Endothelial cell of umbilical vein (primary cell): ENCODE measurements at places on chromosomes 2 and 18.

GRCh38 chr2:75570948-75571729 is 10.4 kb upstream of the EVA1A start:
- peak; percentile 55 for DNase-seq

- DNase-seq, result peak; percentile 80
Observed at GRCh38 chr2:73716543-73717250, 20.4 kb downstream of the TPRKB start.

GRCh38 chr2:9715238-9715637 is 84.4 kb upstream of the YWHAQ start:
- DNase-seq, result peak; percentile 32

DNA sequence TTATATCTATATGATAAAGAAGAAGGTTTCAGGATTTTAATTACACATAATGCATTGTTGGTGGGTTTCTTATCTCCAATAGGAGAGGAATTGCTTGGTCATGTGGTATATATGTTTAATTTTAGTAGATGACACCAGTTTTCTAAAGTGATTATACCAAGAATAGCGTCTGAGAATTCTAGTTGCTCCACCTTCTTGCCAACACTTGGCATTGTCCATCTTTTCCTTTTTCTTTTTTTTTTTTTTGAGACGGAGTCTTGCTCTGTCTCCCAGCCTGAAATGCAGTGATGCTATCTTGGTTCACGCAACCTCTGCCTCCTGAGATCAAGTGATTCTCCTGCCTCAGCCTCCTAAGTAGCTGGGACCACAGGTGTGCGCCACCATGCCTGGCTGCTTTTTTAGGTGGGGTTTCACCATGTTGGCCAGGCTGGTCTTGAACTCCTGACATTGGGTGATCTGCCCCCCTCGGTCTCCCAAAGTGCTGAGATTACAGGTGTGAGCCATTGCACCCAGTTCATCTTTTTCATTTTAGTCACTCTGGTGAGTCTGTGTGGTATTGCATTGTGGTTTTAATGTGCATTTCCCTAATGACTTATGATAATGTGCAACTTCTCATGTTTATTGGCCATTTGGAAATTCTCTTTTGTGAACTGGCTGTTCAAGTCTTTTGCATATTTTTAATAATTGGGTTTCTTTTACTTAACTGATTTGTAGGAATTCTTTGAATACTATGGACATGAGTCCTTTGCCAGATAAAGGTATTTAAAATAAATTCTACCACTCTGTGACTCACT is 37.3 kb upstream of the ZNF512 start:
- no peak for DNase-seq

DNA sequence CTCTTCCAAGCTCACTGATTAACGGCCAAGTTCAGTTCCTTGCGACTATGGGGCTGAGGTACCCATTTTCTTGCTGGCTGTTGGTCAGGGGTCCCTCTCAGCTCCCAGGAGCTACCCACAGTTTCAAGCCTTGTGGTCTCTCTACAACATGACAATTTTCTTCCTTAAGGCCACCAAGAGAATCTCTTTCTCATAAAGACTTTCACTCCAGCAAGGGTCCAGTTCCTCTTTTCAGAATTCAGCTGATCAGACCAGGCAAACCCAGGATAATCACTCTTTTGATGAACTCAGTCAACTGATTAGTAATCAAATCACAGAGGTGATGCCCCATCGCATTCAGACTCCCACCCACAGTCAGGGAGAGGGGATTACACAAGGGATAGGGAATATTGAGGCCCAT is 129.7 kb downstream of the IRS1 start:
- no peak for DNase-seq

- no peak for DNase-seq
Observed at GRCh38 chr2:48448274-48449061, 81.5 kb upstream of the STON1 start.

- no peak for DNase-seq
Observed at GRCh38 chr18:62506495-62507143, 16.2 kb upstream of the ZCCHC2 start.

DNA sequence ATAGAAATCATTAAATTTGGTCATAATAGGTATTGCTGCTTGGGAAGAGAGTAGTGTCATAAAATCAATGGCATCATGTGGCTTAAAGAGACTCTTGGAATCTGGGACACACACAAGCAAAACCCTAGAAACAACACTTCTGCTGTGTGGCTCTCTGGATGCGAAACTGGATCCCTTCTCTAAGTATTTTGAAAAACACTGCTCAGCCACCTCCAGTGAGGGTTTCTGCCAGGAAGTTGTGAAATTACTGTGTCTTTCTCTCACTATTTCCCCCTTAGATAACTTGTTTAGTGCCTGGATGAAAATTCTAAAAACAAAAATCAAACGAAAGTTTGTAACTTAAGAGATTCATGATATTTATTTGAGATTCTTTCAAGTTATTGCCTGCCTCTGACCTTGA is 163.8 kb downstream of the RHBDD1 start:
- DNase-seq, result no peak

GRCh38 chr2:110771547-110772382 is 39.4 kb downstream of the ACOXL start:
- DNase-seq, result no peak

DNA sequence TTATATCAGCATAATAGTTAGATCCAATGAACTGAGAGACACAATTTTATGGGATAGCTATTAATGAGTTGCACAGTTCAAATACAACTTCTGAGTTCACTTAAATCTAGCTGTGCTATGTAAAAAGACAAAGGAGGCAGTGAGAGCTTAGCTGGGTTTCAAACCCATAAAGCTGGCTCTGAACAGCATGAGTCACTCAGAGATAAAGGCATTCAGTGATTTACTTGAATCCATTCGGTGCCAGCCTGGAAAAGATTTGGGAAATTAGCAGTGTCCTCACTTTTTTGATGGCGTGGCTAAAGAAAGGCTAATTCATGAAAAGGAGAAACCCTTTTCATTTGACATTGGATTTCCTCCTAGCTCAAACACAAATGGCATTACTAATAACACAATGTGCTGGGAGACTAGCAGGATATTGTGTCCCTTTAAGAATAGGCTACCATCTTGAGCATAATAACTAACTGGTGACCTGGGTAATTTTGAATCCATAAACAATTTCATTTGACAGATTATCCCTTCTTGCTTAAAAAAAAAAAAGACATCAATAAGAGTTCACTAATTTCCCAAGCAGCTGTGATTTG is 98.4 kb upstream of the NEUROD1 start:
- peak; percentile 49 for DNase-seq

GRCh38 chr2:23589739-23590138 is 204.8 kb downstream of the KLHL29 start:
- DNase-seq, result no peak

DNA sequence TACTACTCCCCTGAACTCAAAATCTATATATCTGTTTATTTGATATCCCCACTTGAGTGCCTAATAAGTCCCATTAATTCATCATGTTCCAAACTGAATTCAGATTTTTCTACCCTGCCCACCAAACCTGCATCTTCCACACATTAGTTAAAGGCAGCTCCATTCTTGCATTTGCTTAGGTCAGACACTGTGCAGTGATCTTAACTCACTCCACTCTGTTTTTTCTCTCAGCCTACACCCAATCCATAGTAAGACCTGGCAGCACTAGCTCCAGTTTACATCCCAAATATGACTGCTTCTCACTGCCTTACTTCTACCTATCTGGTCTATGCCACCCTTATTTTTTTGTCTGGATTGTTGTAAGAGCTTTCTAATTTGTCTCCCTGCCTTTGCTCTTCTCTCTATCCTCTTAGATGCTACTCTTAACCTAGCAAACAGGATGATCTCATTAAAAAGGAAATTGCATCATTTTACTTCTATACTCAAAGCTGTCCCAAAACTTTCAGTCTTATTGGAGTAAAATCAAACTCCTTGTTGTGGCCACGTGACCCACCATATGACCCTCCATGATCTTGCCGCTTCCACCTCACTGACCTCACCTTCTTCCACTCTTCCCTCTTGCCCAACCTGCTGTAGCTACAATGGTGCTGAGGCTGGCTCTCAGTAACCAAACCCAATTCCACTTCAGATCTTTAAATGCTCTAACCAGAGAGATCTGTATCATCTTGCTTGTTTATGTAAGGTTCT is 274.9 kb upstream of the FANCL start:
- DNase-seq, result no peak

DNA sequence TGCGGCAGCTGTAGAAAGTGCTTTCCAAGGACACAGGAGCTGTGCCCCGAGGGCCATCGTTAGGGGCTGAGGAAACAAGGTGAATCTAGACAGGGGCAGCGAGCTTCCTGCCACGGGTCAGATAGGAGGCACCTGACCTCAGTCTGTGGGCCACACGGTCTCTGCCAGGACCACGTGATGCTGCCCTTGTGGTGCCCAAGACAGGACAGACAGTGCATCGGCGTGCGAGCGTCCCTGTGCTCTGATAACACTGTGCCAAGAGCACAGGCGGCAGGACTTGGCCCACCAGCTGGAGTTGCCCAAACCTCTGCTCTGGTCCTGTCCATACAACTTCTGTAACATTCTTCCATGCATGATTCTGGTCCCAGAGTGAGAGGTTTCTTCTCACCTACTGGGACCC is 225.4 kb downstream of the TWIST2 start:
- no peak for DNase-seq

- no peak for DNase-seq
Observed at GRCh38 chr18:46325895-46326294, 221.7 kb downstream of the HAUS1 start.

GRCh38 chr2:46377101-46377581 is 79.9 kb downstream of the EPAS1 start:
- DNase-seq, result no peak

DNA sequence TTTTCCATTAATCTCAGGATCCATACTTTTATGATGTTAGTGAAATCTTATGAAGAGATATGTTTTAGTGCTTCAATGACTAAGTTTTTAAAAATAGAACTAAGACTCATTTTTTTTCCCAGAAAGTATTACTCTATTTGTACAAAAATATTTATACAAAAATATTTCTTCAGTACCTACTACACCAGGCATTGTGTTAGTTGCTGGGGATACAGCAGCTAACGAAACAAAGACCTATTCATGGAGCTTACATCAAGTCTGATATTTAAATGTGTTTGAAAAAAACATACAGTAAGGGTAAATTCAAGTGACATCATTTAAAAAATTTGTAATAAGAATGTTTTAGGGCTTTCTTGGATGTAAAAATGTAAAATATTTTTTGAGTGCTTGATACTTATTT is 11.6 kb downstream of the VAPA start:
- peak; percentile 59 for DNase-seq

DNA sequence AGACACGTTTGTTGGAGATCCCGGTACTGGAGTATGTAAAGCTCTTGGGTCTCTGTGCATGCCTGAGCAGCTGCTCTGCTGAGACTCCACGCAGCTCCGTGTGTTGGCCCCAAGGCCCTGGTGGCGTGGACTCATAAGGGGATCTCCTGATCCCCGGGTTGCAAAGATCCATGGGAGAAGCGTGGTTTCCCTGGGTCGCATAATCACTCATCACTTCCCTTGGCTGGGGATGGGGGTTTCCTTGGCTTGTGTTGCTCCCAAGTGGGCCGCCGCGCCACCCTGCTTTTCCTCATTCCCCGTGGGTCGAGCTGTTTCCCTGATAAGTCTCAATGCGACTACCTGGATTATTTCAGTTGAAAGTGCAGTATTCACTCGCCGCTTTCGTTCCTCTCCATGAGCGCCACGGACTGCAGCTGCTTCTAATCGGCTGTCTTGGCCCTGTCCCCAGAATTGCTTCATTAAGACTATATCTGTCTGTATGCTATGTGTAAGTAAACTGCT is 76.0 kb downstream of the EPC2 start:
- no peak for DNase-seq

DNA sequence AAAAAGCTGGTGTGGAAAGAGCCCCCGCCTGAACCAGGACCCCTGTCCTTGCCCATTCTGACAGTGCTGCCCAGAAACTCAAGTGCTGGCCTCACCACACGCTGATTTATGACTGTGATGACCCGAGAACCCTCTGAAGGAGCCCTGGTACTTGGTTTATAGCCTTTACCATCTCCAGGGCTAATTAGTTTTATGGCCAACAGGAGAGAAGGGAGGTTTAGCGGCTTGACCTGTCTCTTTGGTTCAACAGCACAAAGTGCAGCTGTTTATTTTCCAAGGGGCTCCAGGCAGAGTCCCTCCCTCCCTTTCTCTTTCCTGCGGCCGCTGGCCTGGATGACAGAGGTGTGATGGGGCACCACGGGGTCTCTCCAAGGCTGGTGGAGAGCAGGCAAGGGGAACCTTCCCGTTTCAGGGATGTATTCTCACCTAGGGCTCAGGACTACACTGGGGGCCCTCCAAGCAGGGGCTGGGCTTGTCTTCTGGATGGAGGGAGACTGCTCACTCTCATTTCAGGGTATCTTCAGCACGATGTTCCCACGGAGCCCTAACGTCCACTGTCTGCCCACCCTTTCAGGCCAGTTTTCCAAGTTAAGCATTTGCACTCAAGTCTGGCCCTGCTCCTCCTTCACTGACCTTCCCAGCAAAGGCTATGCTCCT is 174.2 kb upstream of the GLI2 start:
- no peak for DNase-seq

DNA sequence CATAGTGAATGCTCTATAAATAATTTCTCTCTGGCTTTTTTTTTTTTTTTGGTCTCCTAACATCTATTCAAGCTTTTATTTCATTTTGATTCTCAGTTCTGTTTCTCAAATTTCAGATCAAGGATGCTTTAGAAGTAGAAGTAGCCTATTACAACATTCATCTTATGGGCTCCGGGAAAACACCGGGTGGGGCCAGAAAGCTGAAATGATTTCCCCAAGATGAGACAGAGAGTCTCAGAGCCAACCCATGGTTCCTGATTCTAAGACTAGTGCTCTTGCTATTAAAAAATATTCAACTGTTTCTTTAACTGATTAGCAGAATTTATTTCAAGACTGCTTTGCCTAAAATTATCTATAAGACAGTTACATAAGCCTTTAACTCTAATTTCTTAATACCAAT is 147.2 kb upstream of the CCDC68 start:
- no peak for DNase-seq

GRCh38 chr18:75160364-75160763 is 48.6 kb downstream of the PTGR3 start:
- DNase-seq, result no peak

DNA sequence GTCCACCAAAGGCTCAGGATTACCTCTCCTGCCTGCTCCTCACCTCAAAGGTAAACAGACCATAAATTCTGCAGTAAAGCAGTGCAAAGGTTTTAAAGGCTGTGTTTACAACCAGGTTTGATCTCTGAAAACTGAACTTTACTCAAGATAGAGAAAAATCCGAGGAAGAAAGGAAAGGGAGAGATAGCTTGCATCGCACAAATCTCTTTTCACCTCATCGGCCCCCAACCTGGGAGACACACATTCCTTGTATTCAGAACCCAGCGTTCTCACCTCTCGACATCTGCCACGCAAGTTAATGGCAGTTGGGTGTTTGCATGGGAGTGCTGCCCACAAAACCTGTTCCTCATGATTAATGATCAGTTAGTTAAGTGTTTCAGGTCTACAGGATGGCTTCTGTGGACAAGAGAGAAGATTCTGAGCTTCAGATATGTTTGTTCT is 72.6 kb downstream of the GATA6 start:
- DNase-seq, result no peak

- DNase-seq, result no peak
Observed at GRCh38 chr2:114076961-114077360, 187.1 kb downstream of the ACTR3 start.

- DNase-seq, result no peak
Observed at GRCh38 chr2:131040661-131041401, 52.4 kb downstream of the FAM168B start.
